ENCODE measurements at places on chromosomes 2 and 18.

DNA sequence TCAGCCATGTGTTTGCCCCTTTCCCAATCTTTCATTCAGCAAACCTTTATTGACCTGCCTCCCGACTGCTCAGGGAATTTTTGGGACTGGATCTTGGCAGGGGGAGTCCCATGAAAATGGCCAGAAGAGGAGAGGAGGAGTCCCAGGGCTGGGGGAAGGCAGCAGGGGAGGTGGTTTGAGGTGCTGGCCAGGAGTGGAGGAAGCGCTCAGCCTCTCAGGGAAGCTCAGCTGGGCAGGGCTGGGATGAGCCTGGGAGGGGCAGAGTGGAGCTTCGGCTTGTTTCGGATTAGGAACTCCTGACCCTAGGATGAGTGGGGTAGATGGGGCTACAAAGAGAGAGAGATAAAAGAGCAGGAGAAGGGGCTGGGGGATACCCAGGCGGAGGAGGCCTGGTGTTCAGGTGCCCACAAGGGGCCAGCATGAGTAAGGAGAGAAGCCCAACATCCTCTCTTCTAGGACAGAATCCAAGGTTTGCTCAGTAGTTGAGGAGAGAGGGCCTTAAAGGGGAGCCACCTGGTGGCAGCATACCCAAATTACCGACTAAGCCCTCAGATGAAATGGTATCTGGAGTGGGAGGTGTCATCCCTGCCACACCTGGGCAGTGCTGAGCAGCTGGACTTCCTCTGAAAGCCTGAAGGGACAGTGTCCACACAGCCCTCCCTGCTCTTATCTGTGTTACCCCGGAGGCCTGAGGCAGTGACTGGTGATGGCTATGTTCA is 91.1 kb downstream of the INHBB start:
- DNase-seq, result no peak

GRCh38 chr2:54054271-54054670 is 61.1 kb upstream of the ACYP2 start:
- no peak for DNase-seq

GRCh38 chr2:24638568-24638967 is 147.5 kb downstream of the NCOA1 start:
- DNase-seq, result no peak

DNA sequence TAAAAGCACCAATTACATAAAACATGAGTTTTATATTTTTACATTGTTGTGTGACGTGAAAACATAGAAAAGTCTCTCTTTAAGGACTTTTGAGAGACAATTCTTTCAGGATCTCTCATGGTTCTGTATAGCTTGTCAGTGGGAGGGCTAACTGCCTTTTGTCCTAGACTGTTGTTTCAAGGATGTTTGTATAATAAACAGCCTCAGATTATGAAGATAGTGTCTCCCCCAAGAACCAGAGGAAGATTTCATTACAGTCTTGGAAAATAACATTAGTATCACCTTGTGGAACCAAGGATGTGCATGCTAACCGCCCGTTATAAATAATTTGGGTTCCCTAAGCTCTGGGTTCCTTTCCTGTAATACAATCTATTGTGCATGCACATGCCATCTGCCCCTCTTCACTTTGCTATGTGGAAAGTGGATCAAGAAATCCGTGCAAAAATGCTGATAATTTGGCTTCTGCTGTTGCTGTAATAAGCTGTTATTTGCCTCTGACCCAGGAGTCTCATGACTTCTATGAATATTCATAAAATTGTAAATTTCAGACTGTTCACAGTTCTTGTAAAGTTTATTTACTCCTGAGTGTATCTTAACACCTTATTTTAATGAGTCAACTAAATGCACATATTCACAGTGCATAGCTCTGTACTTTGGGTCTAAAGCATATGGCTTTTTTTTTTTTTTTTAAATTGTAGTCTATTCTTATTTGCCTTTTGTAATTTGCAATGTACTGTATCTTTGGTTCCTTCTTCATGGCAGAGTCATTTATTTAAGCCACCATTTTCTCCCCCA is 265.5 kb downstream of the PTH2R start:
- no peak for DNase-seq

GRCh38 chr18:65326805-65327204 is 424.0 kb upstream of the CDH7 start:
- no peak for DNase-seq

- no peak for DNase-seq
Measured at GRCh38 chr2:23826771-23827170, 100.2 kb downstream of the ATAD2B start.

All from NCI-H1436 treated with DMSO at 0.1 percent for 48 hours (cell line).